Activated naive CD4-positive, alpha-beta T cell treated with anti-CD3 and anti-CD28 coated beads, Interleukin-2, amount 50 U/mL, for 72 hours (primary cell): ENCODE measurements at places on chromosomes 12 and 14.

GRCh38 chr14:91297081-91297711 is 52.7 kb upstream of the GPR68 start:
- no peak for DNase-seq

- no peak for DNase-seq
Observed at GRCh38 chr14:26525085-26525484, 72.7 kb downstream of the NOVA1 start.

GRCh38 chr12:17609701-17610100 is 480.3 kb downstream of the RERGL start:
- no peak for DNase-seq

GRCh38 chr12:42484996-42485395 is 104.5 kb downstream of the PRICKLE1 start:
- no peak for DNase-seq

- no peak for DNase-seq
Observed at GRCh38 chr12:57190037-57190436, 26.6 kb upstream of the NXPH4 start.
